ENCODE measurements at places on chromosomes 13 and 19.

DNA sequence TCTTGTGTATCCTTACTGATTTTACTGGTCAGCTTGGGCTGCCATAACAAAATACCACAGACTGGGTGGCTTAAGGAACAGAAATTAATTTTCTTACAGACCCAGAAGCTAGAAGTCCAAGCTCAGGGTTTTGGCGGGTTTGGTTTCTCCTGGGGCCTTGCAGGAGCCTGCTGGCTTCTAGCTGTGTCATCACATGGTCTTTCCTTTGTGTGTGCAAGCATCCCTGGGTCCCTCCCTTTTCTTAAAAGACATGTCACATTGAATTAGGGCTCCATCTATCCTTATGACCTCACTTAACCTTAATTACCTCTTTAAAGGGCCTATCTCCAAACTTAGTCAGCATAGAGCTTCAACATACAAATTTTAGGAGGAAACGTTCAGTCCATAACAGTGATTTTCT is 23.4 kb downstream of the UBAC2 start:
- no peak for DNase-seq

DNA sequence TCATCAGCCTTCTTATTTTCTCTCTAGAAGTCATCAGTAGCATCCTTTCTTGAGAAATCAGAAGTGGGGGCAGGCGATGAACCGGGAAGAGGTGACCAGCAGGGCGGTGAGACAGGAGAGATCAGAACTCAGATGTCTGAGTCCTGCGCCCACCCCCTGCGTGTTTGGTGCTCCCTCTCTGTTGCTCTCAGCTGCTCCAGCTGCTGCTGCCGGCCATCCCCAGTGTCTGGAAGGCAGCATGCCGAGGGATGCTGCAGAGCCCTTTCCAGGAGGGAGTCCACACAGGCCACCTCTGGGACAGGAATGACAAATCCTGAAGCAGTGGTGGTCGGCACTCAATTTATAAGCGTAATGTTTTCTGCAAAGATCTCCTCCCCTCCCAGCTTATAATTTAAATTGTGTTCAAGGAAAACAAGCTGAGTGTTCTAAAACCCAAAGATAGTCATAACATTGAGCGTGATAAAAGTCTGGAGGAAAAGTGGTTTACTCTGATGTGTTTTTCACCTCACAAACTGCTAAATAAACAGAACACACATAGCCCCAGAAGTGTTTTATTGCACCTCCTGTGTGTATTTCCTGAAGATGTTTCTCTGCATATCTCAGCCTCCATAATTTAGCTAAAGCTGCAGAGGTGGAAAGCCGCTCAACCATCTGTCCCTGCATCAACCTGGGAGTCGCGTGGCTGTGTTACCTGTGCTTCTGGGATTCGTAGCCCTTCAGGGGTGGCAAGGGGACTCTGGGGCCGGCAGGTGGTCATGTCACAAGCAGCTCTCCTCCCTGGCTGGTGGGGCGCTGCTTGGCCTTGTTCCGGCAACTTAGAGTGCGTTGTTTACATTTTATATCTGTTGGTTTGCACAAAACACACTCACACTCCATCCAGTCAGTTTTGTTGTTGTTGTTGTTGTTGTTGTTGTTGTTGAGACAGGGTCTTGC is 191.2 kb downstream of the USP12 start:
- no peak for DNase-seq

DNA sequence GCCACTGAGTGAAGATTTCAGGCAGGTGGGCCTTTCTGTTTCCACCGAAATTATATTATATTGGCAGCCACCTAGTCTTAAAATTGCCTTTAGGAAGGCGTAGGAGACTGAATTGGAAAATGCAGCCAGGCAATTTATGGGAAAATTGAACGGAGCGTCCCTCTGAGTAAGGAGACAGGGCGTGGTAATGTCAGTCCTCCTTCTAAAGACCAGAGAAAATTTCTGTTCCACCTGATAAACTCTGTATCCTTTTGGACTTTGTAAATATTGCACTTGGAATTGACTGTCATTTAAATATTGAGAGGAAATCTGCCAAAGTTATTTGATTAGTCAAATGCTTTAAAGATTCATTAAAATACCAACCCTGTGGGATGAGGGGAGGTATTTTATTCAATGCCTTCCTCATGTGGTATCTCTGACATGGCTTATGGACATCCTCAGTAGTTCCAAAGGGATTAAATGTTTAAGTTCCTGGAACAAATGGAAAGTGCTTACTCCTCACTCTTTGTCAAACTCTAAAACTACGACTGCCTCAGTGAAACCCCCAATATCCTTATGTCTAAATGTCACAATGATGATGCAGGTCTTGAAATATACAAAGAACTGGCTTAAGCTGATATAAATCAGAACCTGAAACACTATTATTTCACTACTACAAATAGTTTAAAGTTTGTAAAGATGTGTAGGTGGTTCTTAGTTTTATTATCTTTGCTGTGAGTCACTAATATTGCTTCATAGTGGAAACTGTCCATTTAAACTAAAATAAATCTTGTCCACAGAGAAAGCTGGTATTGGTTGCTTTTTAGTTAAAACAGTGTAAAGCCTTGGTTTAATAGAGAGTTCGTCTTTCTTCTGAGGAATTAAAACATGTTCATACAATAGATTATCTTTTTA is 203.2 kb downstream of the FGF14 start:
- no peak for DNase-seq

DNA sequence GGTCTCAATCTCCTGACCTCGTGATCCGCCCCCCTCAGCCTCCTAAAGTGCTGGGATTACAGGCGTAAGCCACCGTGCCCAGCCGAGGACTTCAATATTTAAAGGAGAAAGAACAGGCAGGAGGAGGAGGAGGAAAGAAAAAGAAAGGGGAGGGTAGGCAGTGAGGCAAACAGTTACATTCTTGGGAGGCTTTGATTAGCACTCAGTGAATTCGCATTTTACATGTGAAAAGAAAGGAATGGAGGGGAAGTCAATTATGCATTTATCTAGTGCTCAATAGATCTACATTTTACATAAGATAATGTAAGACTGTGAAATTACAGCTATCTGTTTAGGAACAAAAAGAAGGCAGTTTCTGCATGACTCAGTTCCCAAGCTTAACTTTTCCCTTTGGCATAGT is 30.9 kb upstream of the CXCL17 start:
- DNase-seq, result no peak

- DNase-seq, result no peak
Measured at GRCh38 chr13:80039000-80039399, 301.9 kb downstream of the SPRY2 start.

All from NCI-H446 (cell line).